Upper lobe of left lung (tissue), 6 donors: ENCODE measurements at places on chromosomes 7 and 10.

DNA sequence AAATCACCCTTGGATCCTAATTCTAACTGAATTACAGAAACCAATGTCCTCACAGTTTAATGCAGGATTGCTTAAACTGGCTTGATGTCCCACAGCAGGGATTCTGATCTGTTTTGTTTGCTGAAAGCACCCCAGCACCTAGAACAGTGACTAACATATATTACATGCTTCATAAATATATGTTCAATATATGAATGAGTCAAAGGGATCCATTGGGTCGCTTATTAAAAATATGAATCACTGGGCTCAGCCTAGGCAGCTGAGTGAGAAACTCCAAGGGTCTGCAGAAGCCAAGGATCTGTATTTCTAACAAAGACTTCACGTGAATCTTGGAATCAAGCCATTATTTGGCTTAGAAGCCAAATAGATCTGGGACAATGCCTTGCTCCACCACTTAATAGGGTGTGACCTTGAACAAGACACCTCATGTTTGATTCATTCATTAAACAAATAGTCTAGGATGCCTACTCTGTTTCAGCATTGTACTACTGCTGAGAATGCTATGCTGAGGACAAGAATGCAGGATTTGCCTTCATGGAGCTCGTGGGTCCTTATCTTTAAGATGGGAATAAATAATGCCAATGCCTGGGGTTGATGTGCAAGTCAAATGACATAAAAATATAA, 103.4 kb upstream of the DLX6 start:
- H3K27me3 ChIP-seq: no peaks in the 10 kb centered on the region
- H3K36me3 ChIP-seq: no peaks in the 10 kb centered on the region
- no peak overlapping the region for H3K4me3 ChIP-seq
- no peak overlapping the region for H3K27ac ChIP-seq
- H3K4me1 ChIP-seq: no peaks in the 10 kb centered on the region
- DNase-seq: no peak

- no peaks in the 10 kb centered on the region for H3K36me3 ChIP-seq
- DNase-seq: no peak
- no peaks in the 10 kb centered on the region for H3K27me3 ChIP-seq
- H3K4me3 ChIP-seq: no peak overlapping the region
Measured at GRCh38 chr7:25105911-25106310, 19.1 kb downstream of the CYCS start.

DNA sequence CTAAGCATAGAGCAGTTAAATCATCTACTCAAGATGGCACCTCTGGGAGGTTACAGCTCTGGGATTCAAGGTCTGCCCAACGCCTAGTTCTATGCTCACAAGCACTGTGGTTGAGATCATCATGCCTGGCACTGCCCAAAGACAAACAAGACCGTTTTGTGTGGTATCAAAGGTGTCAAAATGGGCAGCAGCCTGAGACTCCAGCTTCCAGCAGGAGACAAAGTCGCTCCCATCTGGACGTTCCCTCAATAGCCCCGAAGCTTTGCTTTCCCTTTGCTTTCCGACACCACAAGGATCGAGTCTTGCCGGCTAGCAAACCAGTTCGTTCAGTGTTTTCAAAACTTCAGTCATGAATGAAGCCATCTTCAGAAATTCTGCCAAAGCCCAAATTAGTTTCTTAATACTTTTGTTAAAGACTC, 5.1 kb downstream of the HABP2 start:
- no peak for DNase-seq
- no peaks in the 10 kb centered on the region for H3K36me3 ChIP-seq
- H3K4me3 ChIP-seq: no peak overlapping the region
- peaks cover 10% of the 10 kb centered on the region for H3K27me3 ChIP-seq

GRCh38 chr7:1965579-1966294, 267.0 kb downstream of the MAD1L1 start:
- no peaks in the 10 kb centered on the region for H3K4me1 ChIP-seq
- H3K36me3 ChIP-seq: no peaks in the 10 kb centered on the region
- DNase-seq: peak; percentile 65

- H3K36me3 ChIP-seq: no peaks in the 10 kb centered on the region
- H3K4me1 ChIP-seq: peaks cover 76% of the 10 kb centered on the region
- peak overlapping the region; percentile 65 for H3K27ac ChIP-seq
- no peak for DNase-seq
- no peak overlapping the region for H3K4me3 ChIP-seq
Measured at GRCh38 chr7:22586786-22587140, 86.8 kb upstream of the STEAP1B start.
